ENCODE measurements at places on chromosomes 3 and 15. TPM values are rescaled to one million over a fixed set of nuclear protein-coding genes. Genes with fewer than 3 reads are reported as not detected.

The HMCES gene
- 9.9 TPM for total RNA-seq

The EFCC1 gene
- total RNA-seq, result under 0.01 TPM

The CMTM7 gene
- 7.6 TPM for total RNA-seq

The CCDC39 gene
- not detected for total RNA-seq

The STRIT1 gene
- total RNA-seq, result not detected

The TM4SF18 gene
- 0.56 TPM for total RNA-seq

The MYZAP gene
- not detected for total RNA-seq

The MRAS gene
- 25.9 TPM for total RNA-seq

The ZNF620 gene
- 1.9 TPM for total RNA-seq

The ANKRD63 gene
- total RNA-seq, result not detected

The SLC24A5 gene
- total RNA-seq, result not detected

The ZKSCAN7 gene
- total RNA-seq, result 5.2 TPM

Measured in regular cardiac myocyte (primary cell).